COR-L47 (cell line): ENCODE measurements at places on chromosomes 7 and 10.

- DNase-seq: no peak
These were observed 5.0 kb downstream of the EPHB6 start for GRCh38 chr7:142859829-142860228.

DNA sequence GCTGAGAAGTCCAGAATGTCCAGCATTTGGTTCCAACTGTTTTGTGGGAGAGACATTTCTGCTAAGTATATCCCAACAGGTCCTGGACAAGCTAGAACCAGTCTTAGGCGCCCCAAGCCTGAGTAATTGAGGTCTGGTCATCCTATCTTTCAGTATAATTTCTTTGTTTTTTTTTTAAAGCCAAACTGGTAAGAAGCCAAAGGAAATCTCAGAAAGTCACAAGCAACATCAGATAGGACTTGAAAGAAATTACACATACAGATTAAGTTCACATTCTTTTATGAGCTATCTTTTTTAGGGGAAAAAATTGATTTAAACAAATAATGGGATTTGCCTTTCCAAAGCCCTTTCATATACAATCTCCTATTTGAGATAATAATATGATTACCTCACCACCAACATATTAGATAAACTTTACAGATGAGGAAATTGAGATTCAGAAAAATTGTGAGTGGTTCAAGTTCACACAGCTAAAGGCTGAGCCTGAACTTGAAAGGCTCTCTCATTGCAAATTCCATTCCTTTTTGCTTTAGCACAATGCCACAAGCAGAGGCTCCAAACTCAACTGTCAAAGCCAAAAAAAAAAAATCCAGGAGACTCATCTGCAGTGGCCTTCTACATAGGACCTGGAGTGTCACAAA is 15.0 kb downstream of the PDLIM1 start:
- DNase-seq: no peak

DNA sequence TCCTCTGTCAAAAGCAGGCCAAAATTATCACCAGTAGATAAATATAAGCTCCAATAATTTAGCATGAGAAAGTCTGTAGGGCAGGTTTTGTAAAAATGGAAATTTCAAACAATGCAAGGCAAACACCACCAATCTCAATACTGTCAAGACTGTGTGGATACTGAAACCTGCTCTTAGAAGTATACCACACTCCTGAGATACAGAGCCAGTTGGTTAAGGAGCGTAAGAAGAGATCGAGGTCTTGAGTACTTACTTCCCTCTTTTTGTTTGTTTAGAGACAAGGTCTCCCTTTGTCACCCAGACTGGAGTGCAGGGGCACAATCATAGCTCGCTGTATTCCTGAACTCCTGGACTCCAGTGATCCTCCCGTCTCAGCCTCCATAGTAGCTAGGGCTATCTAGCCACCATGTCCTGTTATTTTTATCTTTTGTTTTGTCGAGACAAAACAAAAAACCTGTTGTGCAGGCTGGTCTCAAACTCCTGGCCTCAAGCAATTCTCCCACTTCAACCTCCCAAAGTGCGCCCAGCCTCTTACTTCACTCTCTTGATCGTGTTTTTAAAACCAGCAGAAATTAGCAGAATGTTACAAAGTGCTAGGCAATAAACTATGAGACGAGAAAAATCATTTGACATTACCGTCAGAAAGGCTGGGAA is 205.7 kb downstream of the PARD3 start:
- no peak for DNase-seq

- no peak for DNase-seq
These were observed 666 bp upstream of the MAP3K8 start for GRCh38 chr10:30433306-30433729.

- no peak for DNase-seq
These were observed 1.5 kb upstream of the MET start for GRCh38 chr7:116670409-116671015.

GRCh38 chr10:116610443-116611152 is 10.2 kb upstream of the PNLIPRP2 start:
- no peak for DNase-seq
